RPMI7951 (cell line): ENCODE measurements at places on chromosomes 12 and 14. TPM values are rescaled to one million over a fixed set of nuclear protein-coding genes. Genes with fewer than 3 reads are reported as not detected.

MEG3 gene
- total RNA-seq, result 0.72 TPM in 1 of 2 replicates, not detected in the other

GALNT8 gene
- not detected in 2 replicates for total RNA-seq

TSHR gene
- total RNA-seq, result not detected in 2 replicates

DENND5B gene
- total RNA-seq, result 9.3 and 13.5 TPM in 2 replicates

ABCC9 gene
- total RNA-seq, result under 0.01 and 0.12 TPM in 2 replicates

ANGEL1 gene
- total RNA-seq, result 6.6 and 9.5 TPM in 2 replicates

TGFB3 gene
- total RNA-seq, result 1.8 and 3.6 TPM in 2 replicates

TTC7B gene
- 6.3 and 22.1 TPM in 2 replicates for total RNA-seq

TAS2R30 gene
- 0.60 and 0.98 TPM in 2 replicates for total RNA-seq

AEBP2 gene
- total RNA-seq, result 6.7 and 7.3 TPM in 2 replicates

BEGAIN gene
- total RNA-seq, result not detected in 2 replicates

RNASE13 gene
- not detected in 2 replicates for total RNA-seq

DCN gene
- 7.5 and 10.3 TPM in 2 replicates for total RNA-seq

WNT1 gene
- not detected in 2 replicates for total RNA-seq

ACSM4 gene
- not detected in 2 replicates for total RNA-seq

CD163L1 gene
- total RNA-seq, result 14.3 and 15.9 TPM in 2 replicates

ADSS1 gene
- total RNA-seq, result 1.6 and 3.2 TPM in 2 replicates

RFX4 gene
- total RNA-seq, result not detected in 2 replicates

IL22 gene
- total RNA-seq, result not detected in 2 replicates

NPFF gene
- total RNA-seq, result not detected in 2 replicates

HHIPL1 gene
- total RNA-seq, result 0.24 and 0.49 TPM in 2 replicates

CCDC197 gene
- total RNA-seq, result not detected in 2 replicates

AICDA gene
- total RNA-seq, result not detected in 2 replicates

DAO gene
- not detected in 2 replicates for total RNA-seq
